Breast epithelium (tissue), 4 donors: ENCODE measurements at places on chromosomes 13 and 19.

GRCh38 chr19:42198676-42199439 lies 18.6 kb downstream of the DEDD2 start:
- no peak for DNase-seq

- DNase-seq: no peak
Observed at GRCh38 chr19:6047256-6047655, 63.0 kb downstream of the RFX2 start.

DNA sequence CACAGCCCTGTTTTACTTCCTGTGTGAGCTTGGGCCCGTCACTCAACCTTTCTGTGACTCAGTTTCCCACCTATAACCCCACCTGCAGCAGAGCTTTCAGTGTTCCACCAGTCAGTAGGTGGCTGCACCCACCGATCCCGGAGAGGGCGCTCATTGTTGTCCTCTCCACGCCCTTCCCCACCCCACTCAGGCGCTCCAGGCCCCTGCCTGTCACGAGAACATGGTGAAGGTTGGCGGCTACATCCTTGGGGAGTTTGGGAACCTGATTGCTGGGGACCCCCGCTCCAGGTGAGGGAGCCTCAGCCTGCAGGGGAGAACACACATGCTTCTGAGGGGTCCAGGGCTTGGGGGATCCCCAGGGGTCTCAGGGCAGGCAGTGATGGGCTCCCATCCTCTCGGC lies 12.3 kb downstream of the FUZ start:
- no peak for DNase-seq

GRCh38 chr13:72692884-72693514 lies 34.4 kb downstream of the MZT1 start:
- no peak for DNase-seq

DNA sequence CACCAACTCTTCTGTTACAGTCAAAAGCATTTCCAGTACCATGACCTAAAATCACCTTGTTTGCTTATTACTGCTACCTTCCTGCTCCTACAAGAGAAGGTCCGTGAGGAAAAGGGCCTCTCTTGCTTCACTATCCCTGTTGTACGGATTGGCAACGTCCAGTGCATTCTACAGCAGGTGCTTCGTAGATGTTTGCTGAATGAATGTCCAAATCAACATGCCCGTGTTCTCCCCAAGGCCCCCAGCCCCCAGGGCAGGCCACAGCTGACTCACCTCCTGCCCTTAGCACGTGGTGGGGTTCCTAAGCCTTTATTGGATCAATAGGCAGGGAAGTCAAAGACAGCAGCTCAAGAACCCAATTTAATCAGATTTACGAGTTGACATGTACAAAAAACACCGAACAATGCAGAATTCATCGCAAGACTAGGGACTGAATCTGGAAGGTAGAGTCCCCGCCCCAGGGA lies 5.5 kb upstream of the NAPA start:
- DNase-seq: no peak

DNA sequence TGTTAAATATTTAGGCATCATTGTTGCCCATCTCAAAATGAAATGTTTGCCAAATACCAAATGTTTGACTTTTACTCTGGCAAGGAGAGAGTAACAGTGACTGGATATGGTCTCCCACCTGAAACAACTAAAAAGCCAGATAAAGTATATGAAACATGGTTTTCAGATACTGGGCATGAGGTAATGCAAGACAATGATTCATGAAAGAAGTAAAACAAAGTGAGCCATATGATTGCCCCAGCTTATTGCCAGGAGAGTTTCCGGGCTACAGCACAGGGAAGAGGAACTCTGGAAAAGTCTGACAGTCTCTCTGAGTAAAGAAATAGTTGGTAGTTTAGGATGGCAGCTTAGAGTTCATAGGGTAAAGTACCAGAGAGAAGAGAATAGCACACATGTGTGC lies 354.6 kb downstream of the DNAJC15 start:
- no peak for DNase-seq

GRCh38 chr13:94968040-94968756 lies 255.9 kb upstream of the SOX21 start:
- DNase-seq: no peak

DNA sequence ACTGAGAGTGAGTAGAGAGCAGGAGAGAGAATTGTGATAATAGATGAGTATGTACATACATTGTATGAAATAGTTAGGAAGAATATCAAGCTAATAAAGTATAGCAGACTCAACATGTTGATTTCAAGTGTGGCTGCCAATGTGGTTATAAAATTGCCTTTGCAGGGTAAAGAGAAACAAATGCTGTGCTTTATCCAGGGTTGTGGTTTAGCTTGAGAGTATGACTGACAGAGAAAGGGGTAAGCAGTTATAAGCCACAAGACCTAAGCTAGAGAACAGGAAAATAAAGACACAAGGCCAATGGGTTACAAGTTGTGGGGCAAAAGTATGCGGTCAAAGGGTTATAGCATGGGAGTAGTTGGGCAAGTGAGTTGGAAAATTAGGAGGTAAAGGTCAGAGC lies 1217.5 kb downstream of the DIAPH3 start:
- DNase-seq: no peak

DNA sequence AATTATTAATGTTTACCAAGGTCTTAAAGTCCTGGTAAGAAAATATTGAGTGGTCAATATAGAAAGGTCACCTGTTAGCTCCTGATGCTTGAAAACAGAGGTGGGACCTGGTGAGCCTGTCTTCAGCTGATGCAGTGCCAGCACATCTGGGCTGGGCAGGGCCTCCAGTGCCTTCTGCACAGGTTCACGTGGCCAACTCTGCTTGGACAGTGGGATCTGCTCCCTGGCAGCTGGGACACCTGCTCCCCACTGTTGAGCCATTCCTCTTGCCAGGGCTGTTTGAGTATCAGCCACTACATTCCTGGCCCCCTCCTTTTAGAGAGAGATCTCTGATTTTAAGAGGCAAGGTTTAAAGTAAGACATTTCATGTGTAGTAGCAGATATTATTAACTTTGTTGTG lies 135.0 kb downstream of the TM9SF2 start:
- DNase-seq: no peak

- DNase-seq: no peak
Observed at GRCh38 chr13:105982219-105982930, 553.1 kb downstream of the EFNB2 start.

GRCh38 chr19:17249887-17250548 lies 4.3 kb upstream of the NR2F6 start:
- no peak for DNase-seq
